Stomach (tissue), 19 donors: ENCODE measurements at places on chromosomes 4 and X.

DNA sequence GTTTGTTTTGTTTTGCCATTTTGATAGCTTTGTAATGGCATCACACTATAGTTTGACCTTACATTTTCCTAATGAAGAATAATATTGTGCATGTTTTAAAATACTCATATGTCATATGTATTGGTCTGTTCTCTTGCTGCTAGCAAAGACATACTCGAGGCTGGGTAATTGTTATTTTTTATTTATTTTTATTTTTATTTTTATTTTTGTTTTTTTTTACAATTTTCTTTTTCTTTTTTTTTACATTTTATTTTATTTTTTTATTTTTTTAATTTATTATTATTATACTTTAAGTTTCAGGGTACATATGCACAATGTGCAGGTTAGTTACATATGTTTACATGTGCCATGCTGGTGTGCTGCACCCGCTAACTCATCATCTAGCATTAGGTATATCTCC is 104.6 kb upstream of the GRID2 start:
- H3K27me3 ChIP-seq = no peaks in the 10 kb centered on the region
- DNase-seq = no peak

DNA sequence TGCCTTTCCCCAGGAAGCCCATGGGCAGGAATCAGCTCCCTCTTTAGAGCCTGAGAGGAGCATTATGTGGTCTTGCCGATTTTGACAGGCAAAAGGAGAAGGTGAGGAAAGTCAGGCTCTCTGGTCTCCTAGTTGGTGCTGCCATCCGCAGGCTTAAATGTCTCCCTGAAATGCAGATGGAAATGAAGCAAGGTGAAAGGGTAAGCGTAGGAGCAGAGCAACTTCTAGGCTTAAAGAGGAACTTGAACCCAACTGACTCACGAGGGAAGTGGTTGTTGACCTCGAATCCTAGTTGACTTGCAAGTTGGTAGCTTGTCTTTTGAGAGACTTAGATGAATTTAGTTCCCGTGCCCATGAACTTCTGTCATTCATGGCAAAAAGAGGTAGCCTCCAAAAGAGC is 205.9 kb downstream of the PTTG2 start:
- H3K27me3 ChIP-seq = no peaks in the 10 kb centered on the region
- peaks cover 7% of the 10 kb centered on the region for H3K4me1 ChIP-seq
- no peak overlapping the region for H3K27ac ChIP-seq
- no peaks in the 10 kb centered on the region for H3K36me3 ChIP-seq
- no peak for DNase-seq
- H3K4me3 ChIP-seq = no peak overlapping the region

DNA sequence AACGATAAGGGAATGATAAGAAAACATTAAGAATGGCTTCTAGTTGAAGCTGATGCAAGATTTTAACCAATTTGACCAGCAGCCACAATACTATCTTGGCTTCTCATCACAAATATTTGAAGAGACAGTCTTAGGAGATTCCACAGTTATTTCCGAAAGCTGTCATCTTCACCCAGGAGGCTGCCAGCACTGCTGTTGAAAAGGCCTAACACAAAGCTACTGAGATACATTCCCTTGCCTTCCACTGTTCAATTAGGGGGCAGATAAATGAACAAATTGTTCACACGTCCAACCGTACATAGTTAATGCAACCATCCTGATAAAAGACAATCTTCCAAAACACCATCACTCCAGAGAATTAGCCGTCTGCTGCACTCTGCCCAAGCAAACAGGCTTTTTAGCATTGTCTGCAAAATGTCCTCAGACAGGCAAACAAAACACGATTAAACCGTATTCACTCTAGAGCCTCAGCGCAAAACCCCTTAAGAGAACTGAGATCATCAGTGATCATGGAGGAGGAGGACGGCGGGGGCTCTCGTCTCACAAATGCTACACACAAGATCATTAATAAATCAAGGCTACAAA is 189.8 kb upstream of the PSAPL1 start:
- no peak overlapping the region for H3K27ac ChIP-seq
- H3K36me3 ChIP-seq = no peaks in the 10 kb centered on the region
- H3K4me1 ChIP-seq = no peaks in the 10 kb centered on the region
- no peaks in the 10 kb centered on the region for H3K27me3 ChIP-seq
- no peak overlapping the region for H3K4me3 ChIP-seq
- DNase-seq = no peak

DNA sequence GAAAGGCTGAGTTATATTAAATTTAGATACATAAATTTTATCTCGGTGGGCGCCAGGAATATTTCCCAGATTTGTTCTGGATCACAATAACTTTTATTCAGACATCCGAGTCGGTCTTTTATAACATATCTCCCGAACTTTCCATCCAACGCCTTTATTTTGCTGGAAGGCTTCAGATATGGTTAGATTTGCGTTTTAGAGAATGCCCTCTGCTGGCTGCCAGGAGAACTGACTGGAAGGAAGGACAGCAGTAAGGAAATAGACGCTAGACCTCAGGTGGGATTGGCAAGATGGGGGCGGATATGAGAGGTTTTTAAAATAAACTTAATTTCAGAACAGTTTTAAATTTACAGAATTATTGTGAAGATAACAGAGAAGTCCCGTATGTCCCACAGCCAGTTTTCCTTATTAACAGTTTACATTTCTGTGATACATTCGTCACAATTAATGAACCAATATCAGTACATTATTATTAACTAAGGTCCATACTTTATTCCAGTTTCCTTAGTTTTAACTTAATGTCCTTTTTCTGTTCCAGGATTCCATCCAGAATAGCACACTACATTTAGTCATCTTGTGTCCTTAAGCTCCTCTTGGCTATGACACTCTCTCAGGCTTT is 4.6 kb upstream of the KANTR start:
- H3K4me3 ChIP-seq = peak overlapping the region; percentile 31
- no peaks in the 10 kb centered on the region for H3K27me3 ChIP-seq
- H3K27ac ChIP-seq = no peak overlapping the region
- peaks cover 19% of the 10 kb centered on the region for H3K36me3 ChIP-seq

DNA sequence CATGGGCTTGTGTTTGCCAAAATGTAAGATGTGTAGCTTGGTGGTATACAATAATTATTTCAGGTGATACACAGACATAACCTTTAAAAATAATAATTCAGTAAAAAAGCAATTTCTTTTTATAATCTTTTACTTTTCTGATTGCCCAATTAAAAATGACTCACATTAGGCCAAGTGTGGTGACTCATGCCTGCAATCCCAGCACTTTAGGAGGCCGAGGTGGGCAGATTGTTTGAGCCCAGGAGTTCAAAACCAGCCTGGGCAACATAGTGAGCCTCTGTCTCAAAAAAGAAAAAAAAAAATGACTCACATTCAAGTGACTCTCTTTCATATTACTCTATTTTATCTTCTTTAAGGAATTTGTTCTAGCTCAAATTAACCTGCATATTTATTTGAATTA is 449.4 kb upstream of the HTR2C start:
- no peak overlapping the region for H3K27ac ChIP-seq
- DNase-seq = no peak
- H3K4me1 ChIP-seq = no peaks in the 10 kb centered on the region
- no peaks in the 10 kb centered on the region for H3K36me3 ChIP-seq

- no peaks in the 10 kb centered on the region for H3K4me1 ChIP-seq
- DNase-seq = peak; percentile 37
- H3K36me3 ChIP-seq = no peaks in the 10 kb centered on the region
- no peaks in the 10 kb centered on the region for H3K27me3 ChIP-seq
- no peak overlapping the region for H3K4me3 ChIP-seq
Observed at GRCh38 chr4:78656968-78657445, 105.4 kb downstream of the ANXA3 start.

GRCh38 chr4:20480165-20480947 is 219.9 kb upstream of the PACRGL start:
- H3K36me3 ChIP-seq = no peaks in the 10 kb centered on the region
- H3K4me3 ChIP-seq = no peak overlapping the region
- no peaks in the 10 kb centered on the region for H3K27me3 ChIP-seq

- no peaks in the 10 kb centered on the region for H3K27me3 ChIP-seq
- no peaks in the 10 kb centered on the region for H3K36me3 ChIP-seq
- H3K4me1 ChIP-seq = no peaks in the 10 kb centered on the region
- DNase-seq = peak; percentile 47
- H3K4me3 ChIP-seq = no peak overlapping the region
Observed at GRCh38 chrX:154717824-154718223, 33.1 kb downstream of the GAB3 start.

- peaks cover 37% of the 10 kb centered on the region for H3K27me3 ChIP-seq
- DNase-seq = peak; percentile 54
- H3K36me3 ChIP-seq = no peaks in the 10 kb centered on the region
Observed at GRCh38 chrX:153882086-153882498, 3.9 kb downstream of the L1CAM start.

DNA sequence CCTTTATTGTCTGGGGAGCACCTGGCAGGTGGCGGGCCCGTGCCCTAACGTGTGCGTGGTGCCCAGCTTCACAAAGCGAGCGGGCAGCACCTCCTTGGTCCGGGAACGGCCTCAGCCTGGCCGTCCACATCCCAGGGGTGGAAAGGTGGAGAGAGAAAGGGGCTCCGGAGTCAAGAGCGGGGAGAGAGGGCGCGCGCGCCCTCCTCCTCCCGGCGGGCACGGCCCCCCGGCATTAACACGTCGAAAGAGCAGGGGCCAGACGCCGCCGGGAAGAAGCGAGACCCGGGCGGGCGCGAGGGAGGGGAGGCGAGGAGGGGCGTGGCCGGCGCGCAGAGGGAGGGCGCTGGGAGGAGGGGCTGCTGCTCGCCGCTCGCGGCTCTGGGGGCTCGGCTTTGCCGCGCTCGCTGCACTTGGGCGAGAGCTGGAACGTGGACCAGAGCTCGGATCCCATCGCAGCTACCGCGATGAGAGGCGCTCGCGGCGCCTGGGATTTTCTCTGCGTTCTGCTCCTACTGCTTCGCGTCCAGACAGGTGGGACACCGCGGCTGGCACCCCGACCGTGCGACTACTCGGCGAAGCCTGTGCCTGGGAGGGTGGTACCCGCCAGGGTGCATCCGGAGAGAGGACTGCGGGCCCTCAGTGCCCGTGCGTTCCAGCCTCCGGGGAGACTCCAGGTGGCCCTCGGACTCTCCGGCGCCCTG is at the start of gene KIT:
KIT (plus strand) TSS at position 407 of the 701 bp plus-strand sequence; CDS start at position 465, 58 bp downstream.
- no peaks in the 10 kb centered on the region for H3K36me3 ChIP-seq
- peak within 1 kb of the TSS; percentile 53 for H3K27ac ChIP-seq
- DNase-seq = peak; percentile 57
- H3K4me1 ChIP-seq = peaks cover 33% of the 10 kb centered on the region
- H3K4me3 ChIP-seq = peak within 1 kb of the TSS; percentile 50

GRCh38 chr4:112898357-112899141 is 150.9 kb upstream of the ANK2 start:
- no peaks in the 10 kb centered on the region for H3K27me3 ChIP-seq
- H3K27ac ChIP-seq = no peak overlapping the region
- no peaks in the 10 kb centered on the region for H3K4me1 ChIP-seq
- DNase-seq = no peak
- no peaks in the 10 kb centered on the region for H3K36me3 ChIP-seq

GRCh38 chr4:31458813-31459212 is 738.6 kb downstream of the PCDH7 start:
- no peaks in the 10 kb centered on the region for H3K4me1 ChIP-seq
- H3K27ac ChIP-seq = no peak overlapping the region
- H3K36me3 ChIP-seq = no peaks in the 10 kb centered on the region
- no peak for DNase-seq
- H3K27me3 ChIP-seq = no peaks in the 10 kb centered on the region

GRCh38 chr4:100016191-100016590 is 66.1 kb upstream of the H2AZ1 start:
- H3K4me1 ChIP-seq = no peaks in the 10 kb centered on the region
- H3K4me3 ChIP-seq = no peak overlapping the region
- DNase-seq = no peak
- no peaks in the 10 kb centered on the region for H3K36me3 ChIP-seq

DNA sequence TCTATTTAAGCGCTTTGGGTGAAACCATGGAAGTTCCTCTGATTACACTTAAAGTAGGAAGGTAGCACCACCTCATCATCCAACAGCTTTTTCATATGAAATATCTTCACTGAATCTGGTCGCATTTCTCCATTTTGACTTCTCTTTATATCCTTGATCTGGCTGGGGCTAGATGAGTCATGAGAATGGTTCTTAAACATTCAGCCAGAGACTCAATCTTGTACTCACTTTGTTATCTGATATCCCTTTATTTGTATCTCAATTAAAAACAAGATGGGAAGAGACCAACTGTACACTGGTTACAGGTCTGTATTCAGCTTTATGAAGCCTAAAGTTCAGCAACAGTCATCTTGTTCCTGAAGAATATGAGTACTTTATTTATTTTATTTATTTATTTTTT is 84.9 kb downstream of the CBLL2 start:
- no peaks in the 10 kb centered on the region for H3K4me1 ChIP-seq
- no peak overlapping the region for H3K27ac ChIP-seq
- H3K4me3 ChIP-seq = no peak overlapping the region
- no peaks in the 10 kb centered on the region for H3K36me3 ChIP-seq
- no peaks in the 10 kb centered on the region for H3K27me3 ChIP-seq

GRCh38 chr4:99652596-99653436 is 4.8 kb downstream of the C4orf54 start:
- H3K4me3 ChIP-seq = no peak overlapping the region
- H3K27me3 ChIP-seq = no peaks in the 10 kb centered on the region
- no peak overlapping the region for H3K27ac ChIP-seq

DNA sequence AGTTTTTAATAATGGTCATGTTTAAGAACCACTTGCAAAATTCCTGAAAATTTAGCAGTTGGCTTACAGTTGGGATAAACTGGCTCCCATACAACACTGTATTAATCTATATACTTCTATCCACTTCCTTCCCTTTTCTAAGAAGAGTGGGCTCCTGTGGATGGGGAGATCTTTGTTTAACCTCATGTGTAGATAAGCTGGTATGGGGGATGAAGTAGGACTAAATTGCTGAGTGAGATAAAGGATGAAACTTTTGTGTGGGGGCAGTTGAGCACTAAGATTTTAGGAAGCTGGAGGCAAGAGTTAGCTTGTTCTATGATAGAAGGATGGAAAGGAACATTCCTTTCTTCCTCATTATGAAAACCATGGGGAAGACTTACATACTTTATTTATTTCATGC is 54.6 kb upstream of the ATP8A1 start:
- H3K4me3 ChIP-seq = no peak overlapping the region
- no peaks in the 10 kb centered on the region for H3K36me3 ChIP-seq
- H3K27ac ChIP-seq = no peak overlapping the region
- no peaks in the 10 kb centered on the region for H3K4me1 ChIP-seq
- no peaks in the 10 kb centered on the region for H3K27me3 ChIP-seq

- H3K36me3 ChIP-seq = no peaks in the 10 kb centered on the region
- H3K27ac ChIP-seq = no peak overlapping the region
- H3K4me3 ChIP-seq = no peak overlapping the region
- H3K4me1 ChIP-seq = peaks cover 14% of the 10 kb centered on the region
- no peak for DNase-seq
Observed at GRCh38 chr4:1472148-1472797, 66.0 kb upstream of the NKX1-1 start.
